ENCODE measurements at places on chromosomes 12 and 14.
A peak's percentile ranks its signal among the peaks of the same experiment; 100 is the strongest.

DNA sequence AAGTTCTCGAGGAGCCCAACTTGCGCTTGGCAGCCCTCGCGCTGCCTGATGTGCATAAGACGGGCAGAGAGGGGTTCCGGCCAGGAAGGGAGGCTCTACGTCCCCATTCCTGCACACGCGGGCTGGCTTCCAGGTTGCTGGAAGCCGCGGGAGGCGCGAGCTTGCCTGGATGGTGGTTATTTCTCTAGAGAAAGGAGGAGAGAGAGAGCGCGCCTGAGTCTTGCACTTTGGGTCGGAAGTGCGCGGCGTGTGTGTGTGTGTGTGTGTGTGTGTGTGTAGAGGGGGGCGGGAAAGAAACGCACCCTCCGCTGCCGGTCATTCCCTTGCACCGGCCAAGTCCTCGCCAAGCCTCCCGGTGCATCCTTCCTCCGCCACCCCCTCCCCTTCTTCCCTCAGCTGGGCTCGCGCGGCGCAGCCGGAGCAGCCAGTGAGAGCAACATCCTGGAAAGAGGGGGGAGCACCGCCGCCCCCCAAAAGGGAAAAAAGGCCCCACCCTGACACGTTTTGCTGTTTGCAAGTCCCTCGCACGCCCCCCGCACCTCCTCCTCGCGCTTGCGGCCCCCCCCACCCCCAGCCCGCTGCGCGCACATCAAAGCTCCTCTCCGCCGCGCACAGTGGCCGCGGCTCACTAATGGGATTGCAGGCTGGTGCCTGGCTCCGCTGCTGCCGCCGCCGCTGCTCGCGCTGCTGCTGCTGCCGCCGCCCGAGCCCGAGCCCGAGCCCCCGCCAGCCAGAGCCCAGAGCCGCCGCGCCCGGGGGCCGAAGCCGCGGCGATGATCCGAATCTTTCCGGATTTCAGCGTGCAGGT is 4.4 kb upstream of the NPAS3 start:
- no peak for DNase-seq

GRCh38 chr12:2170376-2170775 is 117.6 kb downstream of the CACNA1C start:
- DNase-seq = no peak

DNA sequence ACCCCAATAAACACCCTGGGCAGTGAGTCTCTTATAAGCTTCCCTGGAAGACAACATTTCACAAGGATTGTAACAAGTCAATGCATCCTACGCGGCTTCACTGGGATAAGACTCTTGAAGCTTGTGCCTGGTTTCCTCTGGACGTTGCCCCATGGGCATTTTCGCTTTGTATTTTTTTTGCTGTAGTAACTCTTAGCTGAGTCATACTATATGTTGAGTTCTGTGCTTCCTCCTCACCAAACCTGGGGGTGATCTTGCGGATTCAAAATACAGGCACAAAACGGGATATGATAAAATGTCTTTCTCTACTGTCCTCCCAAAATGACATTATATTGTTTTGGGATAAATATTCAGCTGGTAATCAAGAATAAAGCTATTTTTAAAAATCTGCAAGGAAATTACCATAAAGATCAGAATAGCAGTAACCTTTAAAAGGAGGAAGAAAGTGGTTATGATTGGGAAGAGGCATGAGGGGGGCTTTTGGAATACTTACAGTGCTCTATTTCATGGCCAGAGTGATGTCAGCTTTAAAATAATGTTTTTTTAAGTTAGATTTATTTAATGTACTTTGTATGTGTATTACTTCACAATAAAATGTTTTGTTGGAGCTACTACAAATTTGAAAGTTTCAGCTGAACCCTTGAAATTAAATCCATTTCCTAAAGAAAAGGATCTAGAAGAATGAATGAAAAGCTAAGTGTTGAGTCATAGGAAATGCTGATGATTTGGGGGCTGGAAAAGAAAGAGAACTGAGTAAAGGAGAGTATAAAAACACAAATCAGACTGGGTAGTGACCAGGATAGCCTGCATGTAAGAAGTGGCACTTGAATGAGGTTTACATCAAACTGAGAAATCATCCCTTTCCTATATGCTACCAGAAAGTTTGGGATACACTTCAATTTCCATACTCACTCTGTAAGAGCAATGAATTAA is 14.7 kb downstream of the BTBD7 start:
- DNase-seq = peak; percentile 91

GRCh38 chr14:55277972-55278740 is 6.9 kb downstream of the FBXO34 start:
- DNase-seq = peak; percentile 62

DNA sequence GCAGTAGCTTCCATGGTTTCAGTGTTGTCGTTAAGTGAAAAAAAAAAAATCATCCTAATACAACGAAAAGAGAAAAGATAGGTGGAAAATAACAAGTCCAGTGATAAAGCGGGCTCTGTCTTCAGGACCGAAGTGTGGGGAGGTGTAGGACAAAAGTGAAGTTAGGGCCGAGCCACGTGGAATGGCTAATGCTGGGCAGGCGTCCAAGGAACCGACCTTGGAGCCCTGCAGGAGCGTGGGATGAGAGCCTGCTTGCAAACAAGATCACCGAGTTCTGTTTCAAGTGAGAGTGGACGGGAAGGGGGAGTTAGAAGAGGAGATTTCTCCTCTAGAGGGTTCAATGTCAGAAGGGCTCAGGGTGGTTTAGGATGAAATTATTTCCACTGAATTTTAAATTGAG is 22.2 kb downstream of the A2ML1 start:
- no peak for DNase-seq

DNA sequence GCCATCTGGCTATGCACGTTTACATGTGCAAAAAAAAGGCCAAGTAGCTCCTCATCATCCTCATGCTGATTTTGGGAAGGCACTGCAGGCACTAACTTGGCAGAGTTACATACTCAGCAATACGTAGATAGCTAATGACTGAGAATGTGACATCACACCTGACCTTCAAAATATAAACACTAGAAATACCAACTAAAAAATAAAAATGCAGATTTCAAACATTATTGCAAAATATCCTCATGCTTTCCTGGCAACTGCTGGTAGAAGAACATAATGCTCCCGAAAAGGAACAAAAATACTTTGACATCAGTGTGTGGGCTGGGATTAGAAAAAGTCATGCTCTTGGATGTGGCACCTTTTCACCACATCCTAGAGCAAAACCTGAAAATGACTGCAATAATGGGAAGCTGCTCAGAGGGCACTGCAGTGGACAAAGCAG is 153.2 kb upstream of the ABCD2 start:
- DNase-seq = no peak

- DNase-seq = no peak
Measured at GRCh38 chr12:67430708-67431335, 161.7 kb downstream of the CAND1 start.

GRCh38 chr12:91053951-91054715 is 3.7 kb downstream of the KERA start:
- no peak for DNase-seq

- no peak for DNase-seq
Measured at GRCh38 chr14:103259801-103260628, 74.0 kb upstream of the EIF5 start.

GRCh38 chr12:113325916-113326315 is 9.0 kb downstream of the SLC8B1 start:
- no peak for DNase-seq

DNA sequence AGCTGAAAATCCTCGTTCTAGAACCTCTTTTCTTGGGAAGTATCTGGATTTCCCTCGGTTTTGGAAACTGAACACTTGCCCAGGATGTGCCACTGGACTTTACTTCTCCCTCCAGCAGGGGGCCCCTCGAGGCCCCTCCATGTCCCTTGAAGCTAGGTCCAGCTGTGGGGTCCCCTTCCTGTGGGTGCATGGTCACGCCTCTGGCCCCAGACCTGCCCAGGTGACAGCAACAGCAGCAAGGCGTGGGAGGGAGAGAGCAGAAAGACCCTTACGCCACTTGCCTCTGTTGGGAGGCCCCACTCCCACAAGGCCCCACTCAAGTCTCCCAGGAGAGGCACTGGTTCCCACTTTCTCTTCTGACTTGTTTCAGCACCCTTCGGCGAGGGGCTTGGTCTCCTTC is 3.1 kb downstream of the SLC25A29 start:
- peak; percentile 31 for DNase-seq

DNA sequence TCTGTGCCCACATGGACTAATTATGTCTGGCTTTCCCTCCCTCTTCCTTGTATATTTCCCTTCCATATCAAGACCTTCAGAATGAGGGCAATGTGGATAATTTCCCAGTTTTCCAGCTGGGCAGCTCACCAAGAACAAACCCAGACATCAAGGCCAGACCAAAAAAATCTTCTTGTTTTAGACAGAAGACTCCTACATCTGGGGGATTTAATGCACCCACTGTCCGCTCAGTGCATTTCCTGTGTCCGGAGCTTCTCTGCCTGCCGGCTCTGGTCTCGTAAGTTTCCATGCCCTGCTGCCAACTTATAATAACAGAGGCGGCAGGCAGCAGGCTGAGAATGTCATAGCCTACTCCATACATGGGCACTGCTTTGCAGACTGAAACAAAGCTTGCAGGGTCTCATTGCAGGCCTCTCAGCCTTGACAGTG is 207.2 kb upstream of the BCL2L14 start:
- DNase-seq = no peak

DNA sequence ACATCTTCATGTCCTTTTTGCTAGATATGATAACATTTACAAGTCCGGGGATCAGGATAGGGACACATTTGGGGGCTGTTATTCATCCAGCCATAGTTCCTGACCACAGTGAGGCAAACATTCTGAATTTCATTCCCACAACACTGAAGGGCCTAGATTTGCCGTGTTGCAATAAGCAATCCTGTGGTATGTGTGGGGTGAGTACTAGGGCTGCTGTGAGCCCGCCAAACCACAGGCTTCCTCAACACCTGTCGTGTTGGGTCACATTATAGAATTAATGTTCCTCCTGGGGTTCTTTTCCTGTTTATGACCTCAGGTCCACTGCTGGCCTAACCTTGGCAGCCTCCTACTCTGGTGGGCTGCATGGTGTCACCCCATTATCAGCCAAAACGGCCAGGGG is 119.2 kb downstream of the TBC1D30 start:
- no peak for DNase-seq

DNA sequence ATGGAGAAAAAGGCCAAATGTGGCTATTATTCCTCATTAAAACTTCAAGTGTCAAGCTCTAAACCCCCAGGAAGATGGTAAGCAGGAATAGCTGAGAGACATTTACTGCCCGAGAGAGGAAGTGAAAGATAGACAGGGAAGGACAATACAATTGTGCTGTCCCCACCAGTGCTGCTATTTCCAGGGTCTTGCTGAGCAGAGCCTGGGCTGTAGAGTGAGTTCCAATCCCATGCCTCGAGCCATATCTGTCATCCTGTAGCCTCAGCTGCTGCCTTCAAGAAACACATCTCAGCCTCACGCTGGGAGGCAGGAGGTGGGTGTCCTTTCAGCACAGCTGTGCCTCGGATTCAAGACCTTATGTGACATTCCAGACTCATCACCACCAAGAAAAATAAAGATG is 114.0 kb downstream of the RPAP3 start:
- DNase-seq = no peak

DNA sequence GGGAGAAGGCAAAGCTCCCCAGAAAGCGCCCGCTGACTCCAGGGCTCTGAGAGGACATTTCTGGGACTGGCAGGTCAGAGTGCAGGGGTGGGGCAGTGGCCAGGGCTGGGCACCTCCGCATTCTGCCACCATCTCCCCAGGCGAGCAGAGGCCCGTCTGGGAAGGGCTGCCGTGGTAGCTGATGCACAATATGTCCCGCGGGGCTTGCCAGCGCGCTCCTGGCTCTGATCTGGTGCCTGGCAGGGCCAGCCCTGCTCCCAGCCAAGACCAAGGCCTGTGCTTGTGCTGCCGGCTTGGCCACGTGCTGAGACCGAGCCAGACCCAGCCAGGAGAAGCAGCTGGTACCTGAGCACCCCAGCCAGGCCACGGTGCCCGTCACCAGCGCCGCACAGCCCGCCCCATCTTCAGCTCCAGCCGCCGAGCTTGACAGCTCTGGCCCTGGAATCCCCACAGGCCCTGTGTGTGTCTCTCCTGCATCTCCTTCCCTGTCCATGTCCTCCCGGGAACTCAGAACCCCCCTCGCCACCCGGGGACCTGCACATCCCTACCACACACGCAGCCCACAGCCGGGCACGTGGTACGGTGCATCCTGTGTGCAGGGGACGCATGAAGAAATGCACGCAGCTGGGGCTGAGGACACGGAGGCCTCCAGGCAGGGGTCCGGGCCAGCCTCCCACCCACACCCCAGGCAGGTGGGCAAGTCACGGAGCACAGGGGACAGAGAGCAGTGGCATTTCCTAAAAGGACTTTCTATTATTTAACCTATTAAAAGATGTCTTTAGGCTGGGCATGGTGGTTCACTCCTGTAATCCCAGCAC is 68.6 kb upstream of the C14orf180 start:
- no peak for DNase-seq

DNA sequence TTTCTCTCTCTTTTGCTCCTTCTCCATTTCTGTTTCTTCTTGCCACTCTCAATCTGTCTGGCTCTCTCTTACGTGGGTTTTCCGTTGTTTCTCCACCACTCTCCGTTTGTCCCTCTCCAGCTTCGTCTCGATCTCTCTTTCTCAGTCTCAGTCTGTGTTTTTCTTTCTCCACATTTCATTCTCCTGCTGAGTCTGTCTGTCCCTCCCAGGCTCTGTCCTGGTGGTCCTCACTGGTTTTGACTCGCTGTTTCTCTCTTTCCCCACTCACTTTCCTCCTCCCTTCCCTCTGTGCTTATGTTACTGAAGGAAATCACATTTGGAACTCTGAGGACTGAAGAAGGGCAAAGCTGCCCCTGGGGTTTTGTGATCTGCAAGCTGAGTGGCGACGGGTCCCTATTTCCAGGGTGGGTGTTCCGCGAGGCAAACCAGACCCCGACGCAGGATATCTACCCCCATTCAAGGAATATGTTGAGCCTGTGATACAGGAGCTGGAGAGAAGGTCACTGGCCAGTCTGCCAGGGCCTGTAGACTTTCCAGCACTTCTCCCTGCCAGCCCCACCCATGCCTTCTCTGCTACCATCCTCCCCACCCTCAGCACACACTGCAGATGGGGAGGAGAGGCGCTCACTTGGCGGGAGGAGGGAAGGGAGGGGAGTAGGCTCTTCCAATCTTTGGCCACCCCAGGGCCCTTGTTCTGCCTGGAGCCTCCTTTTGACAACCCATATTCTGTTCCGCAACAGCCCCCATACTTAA is 102.7 kb upstream of the MAP1LC3B2 start:
- DNase-seq = no peak

- peak; percentile 23 for DNase-seq
Measured at GRCh38 chr12:20463913-20464524, 95.7 kb downstream of the PDE3A start.
